GM20000 (cell line): ENCODE measurements at places on chromosomes 11 and 22.

- peak; percentile 97 for DNase-seq
These were observed 13.9 kb downstream of the OTUB1 start for GRCh38 chr11:64000026-64000739.

GRCh38 chr22:17213976-17214375, 5.3 kb downstream of the ADA2 start:
- DNase-seq, result no peak

DNA sequence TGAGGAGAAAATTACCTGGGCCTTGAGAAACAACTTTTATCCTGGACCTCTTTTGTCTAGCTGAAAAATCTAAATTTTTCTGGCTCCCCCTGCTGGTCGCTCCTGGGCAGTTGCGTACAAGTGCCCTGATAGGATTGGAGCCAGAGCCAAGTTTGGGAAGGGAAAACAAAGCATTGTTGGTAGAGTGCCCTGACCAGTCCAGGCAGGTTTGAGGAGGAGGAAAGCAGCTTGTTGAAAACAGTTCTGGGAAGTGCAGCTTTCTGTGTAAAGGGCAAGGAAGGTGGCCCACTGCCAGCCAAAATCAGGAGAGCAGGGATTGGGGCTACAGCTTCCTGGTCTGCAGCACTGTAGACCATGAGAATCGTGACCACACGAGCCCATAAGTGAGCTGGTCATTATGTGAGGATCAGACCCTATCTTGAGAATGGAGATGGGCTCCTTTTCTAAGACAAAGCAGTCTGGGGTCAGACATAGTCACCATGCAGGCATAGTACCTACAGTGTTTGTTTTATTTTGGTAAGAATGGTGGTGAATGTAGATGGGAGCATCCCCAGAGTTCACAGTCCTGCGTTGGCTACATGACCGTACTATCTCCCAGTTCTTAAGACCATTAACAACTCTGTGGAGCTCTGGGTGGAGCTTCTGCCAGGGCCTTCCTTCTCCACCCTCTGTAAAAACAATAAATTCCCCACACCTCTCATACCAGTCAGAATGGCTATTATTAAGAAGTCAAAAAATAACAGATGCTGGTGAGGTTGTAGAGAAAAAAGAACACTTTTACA, 21.3 kb upstream of the PIK3IP1 start:
- peak; percentile 61 for DNase-seq

DNA sequence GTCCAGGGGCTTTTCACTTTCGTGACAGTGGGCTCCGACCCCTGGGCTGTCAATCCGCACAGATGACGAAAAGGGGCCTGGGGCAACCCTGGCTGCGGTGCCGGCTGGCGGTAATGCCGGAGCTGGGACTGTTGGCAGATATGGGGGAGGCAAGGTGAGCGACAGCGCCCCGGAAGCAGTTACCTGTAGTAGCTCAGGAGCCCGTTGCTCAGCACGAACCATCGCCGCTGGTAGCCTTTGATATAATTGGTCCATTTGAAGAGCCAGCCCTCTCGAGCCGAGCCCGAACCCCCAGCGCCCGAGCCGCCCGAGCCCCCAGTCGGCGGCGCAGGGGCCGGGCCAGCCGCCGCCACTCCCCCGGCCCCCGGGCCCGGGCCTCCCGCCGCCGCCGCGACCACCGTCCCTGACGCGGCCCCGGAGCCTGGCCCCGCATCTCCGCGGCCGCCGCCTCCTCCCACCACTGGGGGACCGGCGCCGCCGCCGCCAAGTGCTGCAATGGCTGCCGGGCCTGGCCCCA, 396 bp downstream of the OSBP start:
- peak; percentile 47 for DNase-seq

- DNase-seq, result peak; percentile 89
These were observed 17.5 kb downstream of the USP2 start for GRCh38 chr11:119363851-119364590.

- no peak for DNase-seq
These were observed 3.3 kb downstream of the CCDC81 start for GRCh38 chr11:86377972-86378371.

GRCh38 chr11:62974848-62975522, 9.8 kb downstream of the SLC22A6 start:
- DNase-seq, result peak; percentile 34

- DNase-seq, result no peak
These were observed 34.4 kb downstream of the PPP2R1B start for GRCh38 chr11:111731821-111732220.

- no peak for DNase-seq
These were observed 634.1 kb downstream of the LRRC4C start for GRCh38 chr11:40825201-40825834.

DNA sequence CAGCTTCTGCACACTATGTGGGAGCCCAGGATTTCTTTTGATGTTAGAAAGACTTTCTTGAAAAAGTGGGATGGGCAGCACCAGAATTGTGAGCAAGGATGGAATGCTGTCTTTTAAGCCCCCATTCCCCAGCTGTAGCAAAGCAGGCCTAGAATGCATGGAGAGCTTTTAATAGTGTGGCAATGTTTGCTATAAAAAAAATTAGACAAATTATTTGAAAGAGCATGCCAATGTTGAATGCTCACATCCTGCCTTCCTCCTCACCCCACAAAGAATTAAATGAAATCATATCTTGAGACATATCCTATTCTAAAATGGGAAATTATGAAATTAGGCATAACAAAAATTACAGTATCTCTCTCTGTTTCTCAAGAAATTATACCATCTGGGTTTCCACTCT, 154.7 kb downstream of the C11orf91 start:
- DNase-seq, result no peak

DNA sequence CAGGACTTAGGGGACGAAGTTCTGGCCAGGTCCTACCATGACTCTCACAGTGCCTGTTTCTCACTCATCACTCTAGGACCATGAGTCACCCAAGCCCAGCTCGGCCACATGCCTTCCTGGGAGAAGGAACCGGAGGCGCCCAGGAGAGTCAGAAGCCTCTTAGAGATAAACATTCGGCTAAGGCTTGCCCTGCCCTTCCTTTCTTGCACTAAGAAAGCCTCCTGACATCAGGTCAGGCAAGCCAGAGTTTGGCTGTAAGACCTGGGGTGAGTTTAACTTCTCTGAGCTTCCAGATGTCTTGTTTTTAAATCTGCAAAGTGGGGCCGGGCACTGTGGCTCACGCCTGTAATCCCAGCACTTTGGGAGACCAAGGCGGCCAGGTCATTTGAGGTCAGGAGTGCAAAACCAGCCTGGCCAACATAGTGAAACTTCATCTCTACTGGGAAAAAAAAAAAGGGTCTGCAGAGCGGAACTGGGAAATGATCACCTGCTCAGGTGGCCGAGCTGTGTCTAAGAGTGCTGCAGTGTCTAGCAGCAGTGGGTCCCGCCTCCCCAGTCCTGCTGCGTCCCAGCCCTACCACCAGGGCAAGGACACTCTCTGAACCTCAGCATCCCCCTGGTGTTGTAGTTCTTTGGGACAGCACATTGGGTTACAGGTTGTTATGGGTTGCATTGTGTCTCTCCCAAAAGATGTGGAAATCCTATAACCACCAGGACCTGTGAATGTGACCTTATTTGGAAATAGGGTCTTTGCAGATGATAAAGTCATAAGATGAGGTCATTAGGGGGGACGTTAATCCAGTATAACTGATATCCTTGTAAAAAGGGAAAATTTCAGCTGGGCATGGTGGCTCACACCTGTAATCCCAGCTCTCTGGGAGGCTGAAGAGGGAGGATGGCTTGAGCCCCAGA, 1.8 kb upstream of the CARS1 start:
- no peak for DNase-seq

- peak; percentile 92 for DNase-seq
These were observed at the start of gene PUS3 for GRCh38 chr11:125902927-125903710. TSS of gene PUS3 (minus strand) at chr11:125903206. CDS start at chr11:125896284, 6,922 bp downstream.

GRCh38 chr11:20289732-20290131, 73.8 kb upstream of the HTATIP2 start:
- no peak for DNase-seq

- DNase-seq, result no peak
These were observed 340.4 kb upstream of the NCAM1 start for GRCh38 chr11:112620621-112621394.

GRCh38 chr11:44600839-44601383, 35.4 kb downstream of the CD82 start:
- peak; percentile 39 for DNase-seq
